ENCODE measurements at places on chromosomes 16 and 17.

DNA sequence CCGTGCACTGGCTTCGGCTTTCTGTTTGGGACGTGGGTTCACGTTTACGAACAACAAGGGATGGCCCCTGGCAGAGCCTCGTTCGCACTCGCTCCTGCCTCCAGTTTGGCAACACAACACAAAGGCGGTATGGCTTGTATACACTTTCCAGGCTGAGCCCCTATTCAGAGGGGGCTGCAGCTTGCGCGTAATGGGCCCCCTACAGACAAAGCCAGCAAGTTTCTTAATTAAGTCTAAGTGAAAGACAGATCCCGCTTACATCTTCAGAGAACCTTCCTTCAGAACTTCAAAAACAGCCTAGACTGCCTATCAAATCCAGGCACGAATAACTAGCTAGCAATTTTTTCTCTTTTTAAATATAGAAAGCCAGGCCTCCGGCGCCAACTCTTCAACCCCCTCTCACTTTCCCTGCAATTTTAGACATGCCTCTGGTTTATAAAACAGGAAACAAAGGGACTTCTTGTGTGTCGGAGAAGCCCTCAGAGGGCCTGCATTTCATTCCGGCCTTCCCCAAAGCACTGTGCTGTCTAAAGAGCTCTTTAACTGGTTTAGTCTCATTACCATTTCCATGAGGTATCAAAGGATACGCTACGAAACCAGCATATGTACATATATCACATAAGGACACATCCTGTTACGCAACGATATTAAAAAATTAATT, 244.9 kb downstream of the STX8 start:
- DNase-seq, result no peak

- no peak for DNase-seq
Measured at GRCh38 chr16:50553182-50553710, 5.0 kb downstream of the NKD1 start.

- DNase-seq, result no peak
Measured at GRCh38 chr16:74650966-74651567, 15.6 kb downstream of the RFWD3 start.

GRCh38 chr17:75933808-75934207, 7.0 kb downstream of the FBF1 start:
- no peak for DNase-seq

DNA sequence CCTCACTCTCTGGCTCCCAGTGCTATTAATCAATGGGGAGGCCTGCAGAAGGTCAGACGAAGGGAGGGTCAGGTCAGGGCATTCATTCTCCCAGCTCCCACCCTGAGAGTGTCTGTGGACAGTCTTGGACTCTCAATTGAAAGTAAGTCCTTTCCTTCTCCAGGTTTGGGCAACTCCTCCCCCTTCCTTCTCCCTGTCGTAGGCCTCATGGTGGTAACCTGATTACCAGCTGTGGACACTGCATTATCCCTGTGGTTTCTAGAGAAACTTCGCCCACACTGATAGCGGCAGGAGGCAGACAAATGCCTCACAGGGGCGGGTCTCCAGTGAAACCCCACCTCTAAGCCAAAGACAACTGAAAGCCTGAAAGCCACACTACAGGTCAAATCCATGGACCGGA, 57.7 kb upstream of the SLC25A19 start:
- DNase-seq, result no peak

GRCh38 chr16:58047557-58048348, 22.2 kb downstream of the MMP15 start:
- DNase-seq, result no peak

DNA sequence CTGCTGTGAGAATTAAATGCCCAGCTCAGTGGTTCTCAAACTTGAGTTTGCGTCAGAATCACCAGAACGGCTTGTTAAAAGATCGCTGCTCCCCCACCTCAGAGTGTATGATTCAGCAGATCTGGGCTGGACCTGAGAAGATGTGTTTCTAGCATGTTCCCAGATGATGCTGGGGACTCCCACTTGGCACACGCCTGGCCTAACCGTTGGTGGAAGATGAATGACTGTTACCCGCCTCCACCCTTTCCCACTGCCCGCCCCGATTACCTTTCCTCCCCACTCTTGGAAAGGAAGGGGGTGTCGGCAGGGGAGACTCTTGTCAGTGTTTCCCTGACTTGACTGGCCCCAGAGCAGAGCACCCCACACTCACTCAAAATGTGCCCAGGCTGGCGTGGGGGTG, 29.3 kb upstream of the ABCC3 start:
- no peak for DNase-seq

- no peak for DNase-seq
Measured at GRCh38 chr17:69430488-69430887, 16.0 kb downstream of the MAP2K6 start.

DNA sequence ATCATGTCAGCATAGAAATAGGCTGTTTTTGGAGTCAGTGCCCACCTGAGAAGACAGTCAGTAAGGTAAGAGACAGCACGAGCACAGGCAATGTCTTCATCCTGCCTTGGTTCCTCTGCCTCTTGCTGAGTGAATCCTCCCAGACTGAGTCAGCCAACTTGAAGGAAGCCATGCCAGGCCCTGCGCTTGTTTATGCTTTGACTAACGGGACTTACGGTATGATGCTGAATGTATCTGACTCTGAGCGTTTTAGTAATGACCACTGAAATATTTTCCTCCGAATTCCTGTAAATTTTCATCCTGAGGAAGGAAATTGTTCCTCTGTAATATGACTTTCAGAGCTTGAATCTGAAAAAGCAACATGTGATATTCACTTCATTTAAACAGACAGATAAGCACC, 18.0 kb downstream of the C17orf67 start:
- DNase-seq, result no peak

- no peak for DNase-seq
Measured at GRCh38 chr16:47888142-47888541, 267.7 kb downstream of the ABCC12 start.

GRCh38 chr17:80996422-80997305, 5.0 kb downstream of the CHMP6 start:
- DNase-seq, result no peak
